ENCODE measurements at places on chromosomes 2 and 18.

- no peak for DNase-seq
Measured at GRCh38 chr2:65357095-65357958, 75.1 kb downstream of the SPRED2 start.

DNA sequence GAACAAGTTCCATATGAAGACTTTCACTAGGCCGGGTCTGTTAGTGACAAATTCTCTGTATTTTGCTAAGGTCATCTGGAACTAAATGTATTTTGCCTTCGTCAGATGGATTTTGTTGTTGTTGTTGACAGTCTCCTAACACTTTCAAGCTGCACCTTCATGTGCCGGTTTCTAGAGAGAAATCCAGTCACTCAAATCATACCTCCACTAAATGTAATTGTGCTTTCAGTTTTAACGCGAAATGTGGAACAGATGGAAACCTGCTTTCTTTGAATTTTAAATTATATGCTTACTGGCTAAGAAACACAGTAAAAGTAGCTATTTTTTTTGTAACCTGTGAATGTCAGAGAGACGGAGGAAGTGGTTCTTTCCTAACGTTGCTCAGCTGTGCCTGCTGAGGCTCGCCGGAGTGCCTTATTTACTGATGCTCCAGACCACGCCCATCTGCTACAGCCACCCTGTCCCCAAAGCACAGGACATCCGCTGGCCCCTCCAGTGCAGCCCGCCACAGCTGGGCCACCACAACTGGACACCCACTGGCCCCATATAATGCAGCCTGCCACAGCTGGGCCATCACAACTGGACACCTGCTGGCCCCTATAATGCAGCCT, 134.7 kb downstream of the PXDN start:
- DNase-seq = no peak

DNA sequence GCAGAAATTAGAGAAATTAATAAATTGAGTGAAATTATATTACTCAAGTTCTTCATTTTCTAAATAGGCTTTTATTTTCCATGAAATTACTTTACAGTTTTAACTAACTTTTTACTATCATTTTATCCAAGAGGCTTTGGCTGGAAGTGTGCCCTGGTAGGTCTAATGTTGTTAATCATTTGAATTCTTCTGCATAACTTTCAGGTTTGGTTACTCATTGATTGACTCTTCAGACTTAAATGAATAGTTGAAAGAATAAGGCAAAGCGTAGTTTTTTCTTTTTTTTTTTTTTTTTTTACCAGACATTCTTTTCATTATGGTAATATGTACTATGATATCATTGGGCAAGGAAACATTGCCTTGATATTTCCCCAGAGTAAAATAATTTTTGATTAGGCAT, 228.4 kb upstream of the MMADHC start:
- DNase-seq = no peak

- no peak for DNase-seq
Measured at GRCh38 chr18:26978812-26979341, 113.4 kb upstream of the AQP4 start.
